GM13976 (cell line): ENCODE measurements at places on chromosomes 12 and 14.

GRCh38 chr12:109488051-109488665, 10.7 kb downstream of the UBE3B start:
- no peak for DNase-seq

- DNase-seq = no peak
Observed at GRCh38 chr14:99459481-99460100, 21.1 kb downstream of the SETD3 start.

- no peak for DNase-seq
Observed at GRCh38 chr12:38149395-38150073, 167.0 kb upstream of the ALG10B start.

- peak; percentile 57 for DNase-seq
Observed at GRCh38 chr12:22709292-22709691, 84.3 kb downstream of the ETNK1 start.

DNA sequence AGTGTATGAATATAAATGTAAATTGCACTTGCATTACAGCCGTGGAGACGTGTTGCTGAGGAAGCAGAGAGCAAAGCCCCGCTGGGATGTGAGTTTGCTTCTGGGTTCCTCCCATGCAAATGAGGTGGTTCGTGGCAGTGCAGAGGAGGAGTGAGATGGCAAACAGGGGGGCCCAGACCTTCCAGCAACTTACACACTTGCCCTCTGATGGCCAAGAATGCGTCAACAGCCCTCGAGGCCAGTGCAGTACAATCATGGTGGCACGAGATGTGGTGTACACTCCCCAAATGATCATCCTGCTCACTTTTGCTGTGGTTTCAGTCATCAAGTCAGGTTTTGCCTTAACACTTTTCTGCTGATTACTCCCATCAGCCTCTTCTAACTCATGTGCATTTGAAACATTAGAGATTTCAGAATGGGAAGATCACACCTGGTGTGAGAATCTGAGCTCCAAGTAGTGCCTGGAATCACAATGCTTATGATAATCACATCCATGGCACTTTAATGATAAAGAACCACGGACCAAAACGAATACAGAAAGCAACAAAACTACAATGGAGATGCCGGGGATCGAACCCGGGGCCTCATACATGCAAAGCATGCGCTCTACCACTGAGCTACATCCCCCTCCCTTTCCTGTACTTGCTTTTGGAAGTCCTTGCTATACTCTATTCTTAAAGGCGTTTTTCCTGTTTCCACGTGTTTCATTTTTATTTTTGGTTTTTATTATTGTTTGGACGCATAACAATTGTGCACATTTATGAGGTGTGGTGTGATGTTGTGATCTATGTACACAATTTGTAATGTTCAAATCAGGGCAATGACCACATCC, 7.0 kb upstream of the UBC start:
- peak; percentile 67 for DNase-seq

DNA sequence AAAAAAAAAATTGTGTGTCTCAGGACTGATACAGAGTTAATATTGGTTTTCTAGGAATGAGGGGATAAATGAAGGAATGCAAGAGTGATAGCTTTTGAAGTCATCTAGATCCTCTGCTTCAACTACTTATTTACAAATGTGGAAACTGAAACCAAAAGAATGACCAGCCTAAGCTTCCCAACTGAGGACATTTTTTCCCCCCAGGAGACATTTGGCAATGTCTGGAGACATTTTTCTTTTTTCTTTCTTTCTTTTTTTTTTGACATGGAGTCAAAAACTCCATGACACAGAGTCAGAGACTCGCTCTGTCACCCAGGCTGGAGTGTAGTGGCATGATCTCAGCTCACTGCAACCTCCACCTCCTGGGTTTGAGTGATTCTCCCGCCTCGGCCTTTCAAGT, 15.3 kb downstream of the DLK1 start:
- no peak for DNase-seq

DNA sequence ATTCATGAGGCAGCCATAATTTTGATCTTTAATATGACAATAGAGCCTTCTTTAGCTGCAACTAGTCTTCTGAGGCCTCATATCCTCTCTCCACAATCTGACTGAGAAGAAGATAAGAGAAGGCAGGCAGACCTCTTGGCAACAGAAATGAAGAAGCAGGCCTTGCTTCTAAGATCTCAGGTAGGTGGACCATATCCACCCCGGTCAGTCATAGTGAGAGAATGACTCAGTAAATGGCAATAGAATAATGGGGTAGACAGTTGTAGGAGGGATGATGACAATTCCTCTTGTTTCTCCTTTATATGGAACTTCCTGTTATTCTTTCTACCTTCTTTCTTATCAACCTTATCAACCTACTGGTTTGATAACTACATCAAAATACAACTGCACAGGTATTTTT, 246.7 kb upstream of the G2E3 start:
- DNase-seq = peak; percentile 20

DNA sequence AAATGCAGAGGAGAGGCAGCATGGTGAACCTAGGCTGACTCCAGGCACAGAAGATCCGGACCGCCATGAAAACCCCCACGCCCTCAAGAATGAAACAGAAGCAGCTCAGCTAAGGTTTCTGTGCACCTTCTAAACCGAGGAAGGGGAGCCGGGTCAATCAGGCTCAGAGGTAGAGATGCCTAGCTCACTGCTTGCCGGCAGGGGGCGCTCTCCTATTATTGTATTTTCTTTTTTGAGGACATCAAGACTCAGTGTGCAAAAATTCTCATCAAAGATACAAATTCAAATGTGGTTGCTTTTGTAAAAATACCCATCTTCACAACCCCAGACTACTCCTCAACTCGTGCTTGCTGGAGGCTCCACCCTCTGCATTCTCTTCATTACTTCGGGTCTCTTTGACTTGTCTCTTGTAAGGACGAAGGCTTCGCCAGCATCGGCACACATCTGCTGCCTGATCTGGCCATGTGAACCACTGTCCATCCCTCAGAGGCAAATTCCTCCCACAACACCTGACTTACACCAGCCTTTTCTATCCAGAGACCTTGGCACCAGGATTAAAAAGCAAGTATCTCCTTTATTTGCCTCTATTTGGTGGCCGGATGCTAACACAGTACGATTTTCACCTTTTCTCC, 33.4 kb upstream of the RNASE3 start:
- DNase-seq = peak; percentile 61

DNA sequence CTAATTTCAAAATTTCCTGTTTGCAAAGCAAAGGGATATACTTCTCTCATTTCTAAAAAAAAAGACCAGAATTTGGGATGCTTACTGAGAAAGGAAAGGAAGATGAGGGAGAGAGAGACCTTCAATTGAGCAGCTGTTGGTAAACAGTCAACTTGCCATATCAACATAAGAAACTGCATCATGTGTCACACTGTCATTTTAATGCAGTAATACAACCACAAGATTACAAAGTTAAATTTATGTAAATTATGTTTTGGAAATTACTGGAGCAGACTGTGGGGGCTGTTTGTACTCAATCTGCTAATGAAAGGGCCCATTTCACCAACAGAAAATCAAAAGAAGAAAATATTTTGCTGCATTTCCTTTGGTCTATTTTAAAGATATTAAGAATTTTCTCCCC, 370.4 kb upstream of the TMPO start:
- DNase-seq = no peak

- no peak for DNase-seq
Observed at GRCh38 chr12:15540469-15540872, 218.2 kb downstream of the PTPRO start.

DNA sequence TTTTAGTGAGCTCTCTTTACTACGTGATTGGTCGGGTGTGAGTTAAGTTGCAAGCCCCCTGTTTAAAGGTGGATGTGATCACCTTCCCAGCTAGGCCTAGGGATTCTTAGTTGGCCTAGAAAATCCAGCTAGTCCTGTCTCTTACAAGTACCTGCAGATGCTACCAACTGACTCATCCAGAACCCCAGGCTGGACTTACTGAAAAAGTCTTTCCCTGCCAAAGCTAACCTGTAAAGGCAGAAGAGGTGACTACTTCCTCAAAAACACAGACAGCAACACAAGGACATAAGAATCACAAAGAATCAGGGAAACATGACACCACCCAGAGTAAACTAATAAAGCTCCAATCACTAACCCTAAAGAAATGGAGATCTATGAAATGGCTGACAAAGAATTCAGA, 39.1 kb upstream of the HIGD1C start:
- no peak for DNase-seq

DNA sequence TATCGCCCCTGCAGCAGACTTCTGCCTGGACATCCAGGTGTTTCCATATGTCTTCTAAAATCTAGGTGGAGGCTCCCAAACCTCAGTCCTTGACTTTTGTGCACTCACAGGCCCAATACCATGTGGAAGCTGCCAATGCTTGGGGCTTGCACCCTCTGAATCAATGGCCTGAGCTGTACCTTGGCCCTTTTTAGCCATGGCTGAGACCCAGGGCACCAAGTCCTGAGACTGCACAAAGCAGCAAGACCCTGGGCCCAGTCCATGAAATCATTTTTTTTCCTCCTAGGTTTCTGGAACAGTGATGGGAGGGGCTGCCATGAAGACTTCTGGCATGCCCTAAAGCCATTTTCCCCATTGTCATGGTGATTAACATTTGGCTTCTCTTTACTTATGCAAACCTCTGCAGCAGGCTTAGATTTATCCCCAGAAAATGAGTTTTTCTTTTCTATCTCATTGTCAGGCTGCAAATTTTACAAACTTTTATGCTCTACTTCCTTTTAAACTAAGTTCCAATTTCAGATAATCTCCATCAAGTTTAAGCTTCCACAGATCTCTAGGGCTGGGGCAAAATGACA, 1445.8 kb upstream of the FLRT2 start:
- no peak for DNase-seq

DNA sequence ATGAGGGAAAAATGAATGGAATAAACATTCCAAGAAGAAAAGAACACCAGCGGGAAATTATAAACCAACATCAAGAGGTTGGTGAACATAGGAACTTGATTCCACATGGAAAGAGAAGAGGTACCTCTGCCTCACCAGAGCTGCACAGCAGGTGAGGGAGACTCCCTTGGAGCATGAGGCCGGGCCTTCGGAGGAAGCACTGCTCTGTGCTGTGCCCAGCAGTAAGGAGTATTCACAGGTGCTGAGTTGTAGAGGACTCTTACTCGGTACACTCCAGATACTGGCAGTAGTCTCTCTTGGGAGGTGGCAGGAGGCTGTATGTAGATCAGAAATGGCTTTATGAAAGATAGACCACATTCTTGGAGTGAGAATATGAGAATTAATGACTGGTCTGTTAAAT, 76.0 kb downstream of the NPAS3 start:
- no peak for DNase-seq

DNA sequence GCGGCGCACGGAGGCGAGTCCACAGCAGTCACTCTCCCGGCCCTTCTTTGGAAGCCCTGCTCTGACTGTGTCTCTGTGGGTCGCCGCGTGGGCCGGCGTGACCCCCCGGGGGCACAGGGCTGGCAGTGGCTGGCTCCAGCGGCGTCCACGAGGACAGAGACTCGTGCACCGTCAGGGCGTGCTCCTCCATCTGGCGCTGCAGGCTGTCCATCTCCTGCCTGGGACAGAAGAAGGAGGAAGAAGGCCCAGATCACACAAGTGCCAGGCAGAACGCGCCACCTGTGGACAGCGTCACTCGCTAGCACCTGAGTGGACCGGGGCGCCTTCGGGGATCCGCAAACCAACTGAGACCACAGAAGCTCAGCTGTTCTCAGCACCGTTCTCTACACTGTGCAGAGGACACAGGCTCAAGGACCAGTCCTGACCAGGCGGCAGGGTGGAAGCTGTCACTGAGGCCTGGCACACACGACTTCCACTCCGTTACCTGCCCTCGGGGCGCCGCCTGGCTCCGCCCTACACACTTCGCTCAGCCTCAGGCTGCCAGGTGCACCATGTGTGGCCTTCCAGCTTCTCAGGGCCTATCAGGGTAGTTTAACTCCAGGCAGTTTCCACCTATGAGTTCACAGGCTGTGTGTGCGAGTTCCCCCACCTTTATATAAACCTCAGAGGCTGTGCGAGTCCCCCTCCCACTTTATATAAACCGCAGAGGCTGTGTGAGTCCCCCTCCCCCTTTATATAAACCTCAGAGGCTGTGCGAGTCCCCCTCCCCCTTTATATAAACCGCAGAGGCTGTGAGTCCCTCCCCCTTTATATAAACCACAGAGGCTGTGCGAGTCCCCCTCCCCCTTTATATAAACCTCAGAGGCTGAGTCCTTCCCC, 11.7 kb upstream of the ANKLE2 start:
- no peak for DNase-seq

- DNase-seq = no peak
Observed at GRCh38 chr14:27040552-27040951, 442.7 kb upstream of the NOVA1 start.

GRCh38 chr12:28253161-28253641, 62.9 kb downstream of the CCDC91 start:
- peak; percentile 20 for DNase-seq

DNA sequence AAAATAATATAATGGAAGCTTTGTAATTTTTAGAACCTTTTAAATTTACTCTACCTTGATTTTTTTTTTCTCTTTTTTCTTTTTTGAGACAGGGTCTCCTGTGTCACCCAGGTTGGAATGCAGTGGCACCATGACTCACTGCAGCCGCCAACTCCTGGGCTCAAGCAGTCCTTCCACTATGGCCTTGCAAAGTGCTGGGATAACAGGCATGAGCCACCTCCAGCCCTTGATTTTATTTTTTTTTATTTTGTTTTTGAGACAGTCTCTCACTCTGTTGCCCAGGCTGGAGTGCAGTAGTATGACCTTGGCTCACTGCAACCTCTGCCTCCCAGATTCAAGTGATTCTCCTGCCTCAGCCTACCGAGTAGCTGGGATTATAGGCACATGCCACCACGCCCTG, 65.3 kb upstream of the TRAF3 start:
- DNase-seq = no peak

DNA sequence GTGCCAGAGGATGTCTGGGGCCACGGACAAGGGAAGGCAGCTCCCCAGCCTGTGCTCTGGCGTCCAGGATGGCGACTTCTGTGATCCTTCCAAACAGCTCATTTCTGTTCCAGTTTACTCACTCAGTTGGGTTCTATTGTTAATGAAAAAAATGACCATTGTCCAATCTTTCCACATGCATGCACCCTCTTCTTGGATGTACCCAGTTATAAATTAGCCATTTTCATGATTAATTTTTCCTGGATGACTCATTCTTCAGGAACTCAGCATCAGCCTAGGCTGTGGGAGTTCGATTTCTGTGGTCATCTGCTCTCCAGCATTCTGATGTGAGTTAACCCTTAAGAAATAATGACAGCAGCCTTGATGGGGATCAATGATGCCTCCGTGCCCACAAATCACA, 926.8 kb downstream of the BCL11B start:
- no peak for DNase-seq

DNA sequence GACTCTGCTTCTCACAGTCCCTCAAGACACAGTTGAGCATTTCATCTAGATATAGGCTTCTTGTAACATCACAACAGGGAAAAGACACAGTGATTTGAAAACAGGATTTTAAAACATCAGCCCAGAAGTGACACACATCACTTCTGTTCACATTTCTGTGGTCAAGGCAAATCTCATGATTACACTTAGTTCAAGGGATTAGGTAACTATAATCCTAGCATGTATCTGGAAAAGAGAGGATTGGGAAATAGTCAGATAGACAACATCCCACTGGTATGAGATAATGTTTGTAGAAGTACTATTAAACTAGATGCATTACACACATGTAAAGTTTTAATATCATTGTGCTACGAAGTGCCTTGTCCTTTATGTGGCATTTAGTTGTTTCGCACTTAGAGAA, 252.6 kb upstream of the PRKD1 start:
- DNase-seq = no peak
